Stimulated activated CD4-positive, alpha-beta T cell treated with anti-CD3 and anti-CD28 coated beads, Interleukin-1b, Interleukin-23, amount 100 ng/mL, for 1 hour (primary cell): ENCODE measurements at places on chromosomes 7 and 10.

GRCh38 chr7:146004805-146005204 is 111.8 kb upstream of the CNTNAP2 start:
- DNase-seq: no peak

GRCh38 chr10:124149189-124150042 is 56.0 kb upstream of the CHST15 start:
- DNase-seq: no peak

DNA sequence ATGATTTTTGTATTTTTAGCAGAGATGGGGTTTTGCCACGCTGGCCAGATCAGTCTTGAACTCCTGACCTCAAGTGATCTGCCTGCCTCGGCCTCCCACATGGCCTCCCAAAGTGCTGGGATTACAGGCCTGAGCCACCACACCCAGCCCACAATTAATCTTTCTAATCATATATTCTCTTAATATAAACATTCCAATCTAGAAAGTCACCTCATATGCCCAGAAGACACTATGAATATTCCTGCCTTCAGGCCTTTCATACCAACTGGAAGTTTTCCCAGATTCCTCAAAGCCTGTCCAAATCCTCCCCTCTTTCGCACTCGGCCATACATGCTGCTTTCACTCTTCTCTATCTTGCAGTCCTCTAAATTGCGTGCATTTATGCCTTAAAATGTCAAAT is 32.6 kb downstream of the PDZD8 start:
- DNase-seq: no peak

DNA sequence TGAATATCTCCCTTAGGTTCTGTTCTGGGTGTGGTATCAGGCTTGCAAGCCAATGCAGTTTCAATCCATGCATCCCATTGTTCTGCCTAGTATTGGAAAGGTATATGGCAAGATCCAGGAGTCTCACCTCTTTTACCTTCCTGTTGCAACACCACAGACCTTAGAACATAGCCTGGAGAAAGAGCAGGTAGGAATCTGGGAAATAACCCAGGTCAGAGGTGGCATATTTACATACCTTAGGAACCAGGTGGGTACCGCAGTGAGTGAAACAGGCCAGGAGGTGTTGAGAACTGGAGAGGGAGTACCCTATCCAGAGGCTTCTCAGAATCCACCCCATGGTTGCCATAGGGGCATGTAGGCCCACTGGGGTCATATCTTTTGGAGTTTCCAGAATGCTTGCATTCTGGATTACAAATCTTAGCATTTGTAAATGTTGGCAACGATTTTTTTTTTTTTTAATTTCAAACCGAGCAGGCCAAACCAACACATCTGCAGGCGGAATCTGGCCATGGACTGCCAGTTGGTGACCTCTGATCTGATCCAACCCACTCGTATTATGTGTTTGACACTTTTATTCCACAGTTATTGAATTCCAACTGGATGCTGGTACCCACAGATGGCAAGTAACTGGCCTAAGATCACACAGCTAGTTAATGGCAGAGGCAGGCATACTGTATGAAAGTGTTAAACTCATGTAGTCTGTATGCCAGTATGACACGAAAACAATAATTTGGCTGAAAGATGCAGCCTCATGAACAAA is 180.3 kb upstream of the TCF7L2 start:
- no peak for DNase-seq

DNA sequence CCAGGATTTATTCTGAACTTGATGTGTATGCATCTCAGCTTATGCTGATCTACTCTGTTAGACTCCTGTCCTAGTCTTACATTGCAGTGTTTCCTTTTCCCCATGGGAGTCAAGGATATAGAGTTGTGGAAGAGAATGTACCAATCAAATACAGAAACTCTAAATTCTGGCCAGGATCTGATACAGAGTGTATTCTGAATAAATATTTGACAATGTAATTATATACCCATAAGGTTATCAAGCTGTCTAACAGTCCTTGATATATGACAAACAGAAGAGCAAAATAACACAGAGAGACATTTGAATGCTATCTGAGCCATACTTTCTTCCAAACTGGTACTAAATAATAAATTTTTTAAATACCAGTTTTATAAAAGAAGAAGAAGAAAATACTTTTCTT is 116.8 kb downstream of the ETV1 start:
- no peak for DNase-seq

- DNase-seq: no peak
Observed at GRCh38 chr7:147999962-148000361, 590.6 kb upstream of the C7orf33 start.

DNA sequence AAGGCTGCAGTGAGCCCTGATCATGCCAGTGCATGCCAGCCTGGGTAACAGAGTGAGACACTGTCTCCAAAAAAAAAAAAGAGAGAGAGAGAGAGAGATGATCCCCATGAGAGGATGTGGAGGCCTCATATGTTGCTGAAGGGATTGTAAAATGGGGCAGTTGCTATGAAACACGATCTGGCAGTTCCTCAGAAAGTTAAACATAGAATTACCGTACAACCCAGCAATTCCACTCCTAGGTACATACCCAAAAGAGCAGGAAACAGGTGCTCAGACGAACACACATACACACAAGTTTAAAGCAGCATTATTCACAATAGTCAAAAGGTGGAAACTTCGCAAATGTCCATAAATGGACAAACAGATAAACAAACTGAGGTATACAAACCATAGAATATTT is 27.4 kb upstream of the CYTH3 start:
- DNase-seq: no peak

DNA sequence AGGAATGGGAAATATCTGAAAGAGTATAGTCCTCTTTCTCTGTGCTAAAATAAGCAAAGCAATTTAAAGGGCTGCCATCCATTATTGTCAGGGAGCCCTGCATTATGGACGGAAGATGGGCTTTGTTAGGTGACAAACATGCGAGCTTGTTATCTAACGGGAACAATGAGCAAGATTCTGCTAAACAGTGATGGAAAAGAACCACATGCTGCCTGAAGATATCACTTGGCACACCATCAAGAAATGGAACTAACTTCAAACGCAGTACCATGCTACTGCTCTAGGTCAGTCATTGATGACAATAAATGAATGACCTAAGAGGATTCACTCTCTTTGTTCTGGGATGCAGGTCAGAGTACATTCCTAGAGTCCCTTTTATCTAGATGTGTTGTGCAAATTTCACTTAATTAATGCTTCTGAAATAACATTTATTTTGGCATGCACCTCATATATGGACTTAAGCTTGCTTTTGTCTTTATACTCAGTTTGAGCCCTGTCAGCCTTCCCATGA is 175.7 kb upstream of the PTN start:
- no peak for DNase-seq

DNA sequence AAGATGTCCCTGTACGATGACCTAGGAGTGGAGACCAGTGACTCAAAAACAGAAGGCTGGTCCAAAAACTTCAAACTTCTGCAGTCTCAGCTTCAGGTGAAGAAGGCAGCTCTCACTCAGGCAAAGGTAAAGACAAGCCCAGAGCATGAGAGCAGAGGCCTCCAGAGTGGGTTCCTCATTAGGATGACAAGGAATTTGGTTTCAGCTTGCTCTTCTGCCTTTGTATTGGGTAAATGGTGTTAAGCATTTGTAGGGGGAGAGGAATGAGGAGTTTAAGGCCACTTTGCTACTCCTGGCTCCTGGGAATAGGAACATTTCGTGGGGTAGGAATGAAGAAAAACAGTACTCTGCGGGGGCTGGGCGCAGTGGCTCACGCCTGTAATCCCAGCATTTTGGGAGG is 8.2 kb downstream of the RBM17 start:
- no peak for DNase-seq

GRCh38 chr7:100015232-100016214 is at the start of gene ZKSCAN1:
TSS of gene ZKSCAN1 (plus strand) at chr7:100015596. CDS start at chr7:100023507, 7,911 bp downstream.
- peak; percentile 63 for DNase-seq

- no peak for DNase-seq
Observed at GRCh38 chr7:41134300-41135255, 568.3 kb downstream of the INHBA start.

DNA sequence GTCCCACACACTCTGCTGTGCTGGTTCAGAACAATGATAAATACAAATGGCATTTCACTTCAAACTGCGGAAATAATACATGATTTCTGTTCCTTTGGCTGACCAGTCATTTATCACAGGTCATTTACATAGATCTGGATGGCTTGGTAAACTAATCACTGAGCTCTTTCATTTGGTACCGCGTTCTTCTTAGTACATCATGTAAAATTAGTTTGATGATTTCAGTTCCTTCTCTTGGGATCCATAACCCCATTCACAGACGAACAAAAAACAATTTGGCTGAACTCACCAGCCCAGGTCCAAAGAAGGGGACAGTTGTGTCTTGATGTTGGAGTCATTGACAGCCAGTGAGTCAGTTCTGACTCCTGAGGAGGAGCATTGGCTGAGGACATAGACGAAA is 689.8 kb downstream of the INHBA start:
- no peak for DNase-seq

DNA sequence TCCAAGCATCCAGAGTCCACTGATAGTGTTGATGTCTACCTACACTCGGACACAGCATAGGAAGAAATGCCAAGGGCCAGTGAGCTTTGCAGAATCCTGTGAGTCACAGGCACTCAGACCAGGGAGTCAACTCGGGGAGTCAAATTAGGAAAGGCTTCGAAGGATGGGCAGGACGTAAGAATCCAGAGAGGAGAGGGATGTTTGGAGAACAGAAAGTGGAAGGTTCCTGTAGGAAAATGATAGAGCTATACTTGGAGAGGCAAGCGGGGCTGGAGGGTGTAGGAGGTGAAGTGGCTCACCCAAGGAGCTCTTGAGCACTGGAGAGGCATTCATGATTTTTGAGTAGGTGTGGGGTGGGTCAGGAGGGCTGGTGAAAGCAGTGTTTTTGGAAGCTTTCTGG is 3.0 kb downstream of the ZYX start:
- no peak for DNase-seq

GRCh38 chr7:116511552-116512519 is 12.3 kb downstream of the CAV2 start:
- no peak for DNase-seq

DNA sequence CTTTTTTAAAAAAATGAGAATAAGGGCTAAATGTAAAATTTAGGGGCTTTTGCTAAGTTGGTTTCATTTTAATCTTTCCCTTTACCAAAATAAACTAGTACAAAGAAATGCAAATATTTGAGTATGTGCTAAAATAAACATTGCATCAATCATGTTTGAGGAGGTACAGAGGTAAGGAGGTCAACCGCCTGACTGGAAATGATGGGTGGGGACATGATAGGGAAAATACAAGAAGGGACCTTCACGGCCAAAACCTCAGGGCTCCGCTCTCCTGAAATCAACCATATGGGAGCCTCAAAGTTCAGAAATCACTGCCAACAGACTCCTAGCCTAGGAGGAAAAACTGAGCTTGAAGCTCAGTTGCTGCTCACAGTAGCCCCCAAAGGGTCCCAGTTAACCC is 207.6 kb downstream of the AHR start:
- no peak for DNase-seq

DNA sequence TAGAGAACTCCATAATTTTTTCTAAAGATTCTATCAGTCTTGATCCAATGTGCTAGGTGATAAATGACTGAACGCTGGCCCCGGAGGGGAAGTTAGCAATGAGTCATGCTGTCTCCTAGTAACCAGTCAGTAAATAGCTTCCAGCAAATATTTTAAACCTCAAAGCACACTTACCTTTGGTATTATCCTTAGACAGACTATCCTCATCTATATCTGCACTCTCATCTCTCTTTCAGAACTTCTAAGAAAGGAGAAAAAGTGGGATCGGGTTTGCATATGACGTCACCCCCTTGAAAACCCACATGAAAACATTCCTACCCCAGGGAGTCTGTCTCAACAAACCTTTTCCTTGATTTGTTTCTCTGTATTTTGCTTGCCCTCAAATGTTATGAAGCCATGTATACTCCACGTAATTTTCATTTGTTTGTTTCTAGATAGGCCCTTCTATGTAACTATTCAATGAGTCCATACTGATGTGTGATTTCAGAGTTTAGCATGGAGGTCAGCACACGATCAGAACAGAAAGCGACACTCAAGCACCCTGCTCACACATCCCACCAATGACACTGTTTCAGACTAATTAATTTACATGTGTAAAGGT is 174.9 kb upstream of the NRP1 start:
- no peak for DNase-seq
